ENCODE measurements at places on chromosomes 7 and 10.

- DNase-seq = no peak
These were observed 95.5 kb downstream of the FAM204A start for GRCh38 chr10:118246332-118247295.

DNA sequence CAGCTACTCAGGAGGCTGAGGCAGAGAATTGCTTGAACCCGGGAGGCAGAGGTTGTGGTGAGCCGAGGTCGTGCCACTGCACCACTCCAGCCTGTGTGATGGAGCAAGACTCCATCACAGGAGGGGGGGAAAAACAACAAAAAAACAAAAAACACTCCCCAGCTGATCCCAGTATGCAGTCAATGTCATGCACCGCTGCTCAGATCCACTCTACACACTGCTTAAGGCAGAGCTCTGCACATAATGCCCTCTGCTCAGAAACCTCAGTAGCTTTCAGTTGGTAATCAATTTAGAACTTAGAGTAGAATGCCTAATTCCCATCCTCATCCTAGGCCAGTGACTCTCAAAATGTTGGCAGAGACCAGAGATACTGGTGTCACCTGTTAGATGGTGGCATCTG, 43.9 kb downstream of the PDSS1 start:
- DNase-seq = no peak

DNA sequence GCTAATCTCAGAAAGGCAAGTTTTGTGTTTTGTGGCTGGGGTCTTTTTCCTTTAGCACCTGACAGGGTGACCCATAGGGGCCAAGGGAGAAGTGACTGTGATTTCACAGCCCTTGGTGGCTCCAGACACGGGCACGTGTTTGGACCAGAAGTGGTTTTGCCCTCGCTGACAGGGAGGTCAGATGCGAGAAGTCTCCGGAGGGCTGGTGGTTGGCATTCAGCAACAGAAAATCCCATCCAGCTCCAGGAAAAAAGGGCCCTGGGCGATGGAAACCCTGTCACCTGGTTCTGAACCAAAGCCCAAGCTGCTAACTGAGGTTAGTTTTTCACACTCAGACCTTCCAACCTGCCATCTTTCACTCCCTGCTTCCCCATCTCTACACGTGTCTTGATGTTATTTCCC, 272.9 kb downstream of the TRIL start:
- no peak for DNase-seq

GRCh38 chr7:44889086-44889781, 3.9 kb upstream of the PURB start:
- DNase-seq = no peak
